ENCODE measurements at places on chromosomes 2 and 18.

- DNase-seq: no peak
These were observed 231.5 kb downstream of the ZEB2 start for GRCh38 chr2:144288438-144288837.

DNA sequence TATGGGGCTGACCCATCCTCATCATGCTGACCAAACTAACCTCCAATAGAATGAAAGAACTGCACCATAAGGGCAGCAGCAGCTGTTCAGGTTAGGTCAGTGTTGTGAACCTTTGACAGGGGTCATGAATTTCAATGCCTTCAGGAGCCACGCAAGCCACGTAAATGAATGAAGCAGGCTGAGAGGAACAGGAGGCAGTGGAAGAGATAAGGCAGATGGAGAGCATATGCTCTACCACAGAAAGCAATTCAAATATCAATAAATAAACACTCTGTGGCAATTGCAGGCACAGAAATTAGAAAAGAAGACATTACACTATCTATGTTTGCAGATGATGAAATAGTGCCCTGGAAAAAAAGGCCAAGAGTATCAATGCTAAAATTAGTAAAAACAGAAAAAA is 56.3 kb downstream of the SCG2 start:
- DNase-seq: no peak

- DNase-seq: peak; percentile 39
These were observed 24.6 kb downstream of the DYTN start for GRCh38 chr2:206693399-206694137.

GRCh38 chr2:17620841-17621240 is 80.3 kb downstream of the VSNL1 start:
- DNase-seq: no peak

DNA sequence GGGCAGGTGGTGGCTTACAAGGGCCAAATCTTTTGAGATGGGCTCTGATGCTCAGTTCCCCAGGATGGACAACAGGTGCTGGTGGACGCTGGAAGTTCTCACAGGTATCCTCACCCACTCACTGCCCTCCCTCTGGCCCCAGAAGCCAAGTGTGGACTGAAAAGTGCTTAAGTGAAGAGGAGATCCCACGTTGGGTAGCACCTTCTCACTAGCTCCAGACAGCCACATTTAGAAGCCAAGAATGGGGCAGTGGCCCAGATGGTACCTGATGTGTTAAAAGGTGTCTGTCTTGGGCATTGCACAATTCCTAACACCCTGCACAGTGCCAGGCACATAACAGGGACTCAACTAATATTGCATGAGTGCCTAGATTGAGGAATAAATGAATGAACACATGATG is 115.3 kb upstream of the TEX51 start:
- no peak for DNase-seq

DNA sequence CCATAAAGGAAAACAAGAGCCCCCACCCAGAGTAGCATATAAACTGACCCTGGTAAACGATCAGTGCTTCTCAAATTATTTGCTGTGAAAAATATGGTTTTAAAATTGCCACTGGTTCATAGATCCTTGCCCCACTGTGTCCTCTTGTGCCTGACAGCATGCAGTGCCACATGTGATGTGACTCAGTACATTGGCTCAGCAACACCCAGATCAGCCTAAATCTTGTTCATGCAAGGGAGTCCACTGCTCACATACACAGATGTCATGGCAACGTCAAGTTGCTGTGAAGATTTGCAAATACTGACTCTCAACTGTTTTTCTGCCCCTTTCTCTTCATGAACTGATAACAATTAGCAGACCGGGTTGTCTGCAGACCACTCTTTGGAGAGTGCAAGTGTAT is 91.0 kb downstream of the TMEM182 start:
- no peak for DNase-seq

GRCh38 chr2:73822276-73822675 is 6.5 kb upstream of the STAMBP start:
- DNase-seq: no peak

DNA sequence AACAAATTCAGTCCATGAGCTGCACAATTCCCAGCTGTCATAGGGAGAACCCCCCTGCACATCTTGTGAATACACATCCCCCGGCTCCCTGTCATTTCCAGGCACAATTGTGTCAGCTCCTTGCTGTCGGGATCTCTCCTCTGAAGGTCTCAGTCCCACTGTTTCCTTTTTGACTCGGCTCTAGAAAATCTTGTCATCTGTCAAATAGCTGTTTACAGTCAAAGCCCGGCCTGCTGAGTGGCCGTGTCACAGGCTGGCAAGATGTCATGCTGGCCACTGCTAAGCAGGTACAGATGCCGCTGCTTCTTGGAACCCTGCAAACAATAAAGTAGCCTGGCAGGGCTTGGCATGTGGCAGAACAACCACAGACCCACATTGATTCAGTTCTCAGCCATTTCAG is 61.7 kb downstream of the LYPD1 start:
- DNase-seq: no peak

DNA sequence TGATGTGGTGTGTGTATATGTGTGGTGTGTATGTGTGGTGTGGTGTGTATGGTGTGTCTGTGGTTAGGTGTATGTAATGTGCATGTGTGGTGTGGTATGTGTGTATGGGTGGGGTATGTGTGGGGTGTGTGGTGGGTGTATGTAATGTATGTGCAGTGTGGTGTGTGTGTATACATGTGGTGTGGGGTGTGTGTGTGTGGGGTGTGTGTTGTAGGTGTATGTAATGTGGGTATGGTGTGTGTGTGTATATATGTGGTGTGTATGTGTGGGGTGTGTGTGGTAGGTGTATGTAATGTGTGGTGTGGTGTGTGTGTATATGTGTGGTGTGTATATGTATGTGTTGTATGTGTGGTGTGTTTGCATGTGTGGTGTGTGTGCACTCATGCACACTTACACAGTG is 84.8 kb upstream of the ID2 start:
- no peak for DNase-seq

DNA sequence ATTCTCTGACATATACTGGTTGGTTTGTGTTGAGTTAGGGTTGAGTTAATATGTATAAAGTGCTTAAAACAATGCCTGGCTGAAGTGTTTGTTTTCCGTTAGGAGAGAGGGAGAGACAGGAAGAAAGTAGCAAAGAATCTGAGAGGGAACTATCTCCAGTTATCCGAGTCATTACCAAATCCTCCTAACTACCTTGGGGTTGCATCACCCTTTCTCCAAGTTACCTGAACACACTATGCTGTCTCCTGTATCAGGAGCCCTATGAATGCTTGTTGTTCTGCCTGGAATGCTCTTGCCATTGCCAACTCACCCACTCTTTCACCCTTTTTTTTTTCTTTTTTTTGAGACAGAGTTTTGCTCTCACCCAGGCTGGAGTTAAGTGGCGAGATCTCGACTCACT is 47.9 kb upstream of the ITGAV start:
- no peak for DNase-seq

DNA sequence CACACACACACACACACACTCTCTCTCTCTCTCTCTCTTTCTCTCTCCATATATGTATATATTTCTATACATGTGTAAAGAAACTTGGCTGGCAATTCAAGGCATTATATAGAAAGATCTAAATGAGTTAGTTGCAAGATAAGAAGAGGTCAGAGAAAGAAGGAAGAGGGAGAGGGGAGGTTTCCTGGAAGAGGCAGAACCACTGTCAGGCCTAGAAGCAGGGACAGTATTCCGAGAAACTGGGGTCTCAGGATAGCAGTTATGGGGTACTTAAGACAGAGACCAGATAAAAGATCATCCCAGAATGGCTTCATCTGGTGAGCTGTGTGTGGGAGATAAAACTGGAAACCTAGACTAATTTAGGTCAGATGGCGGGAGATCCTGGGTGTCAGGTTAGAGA is 180.8 kb downstream of the CAMKMT start:
- no peak for DNase-seq

- no peak for DNase-seq
These were observed 154.5 kb upstream of the NDUFV2 start for GRCh38 chr18:8948011-8948410.

GRCh38 chr2:138829326-138829919 is 49.2 kb upstream of the NXPH2 start:
- DNase-seq: peak; percentile 4

- DNase-seq: no peak
These were observed 20.7 kb downstream of the DTYMK start for GRCh38 chr2:241665731-241666440.

- no peak for DNase-seq
These were observed 14.1 kb upstream of the IL1RL2 start for GRCh38 chr2:102172745-102173144.

DNA sequence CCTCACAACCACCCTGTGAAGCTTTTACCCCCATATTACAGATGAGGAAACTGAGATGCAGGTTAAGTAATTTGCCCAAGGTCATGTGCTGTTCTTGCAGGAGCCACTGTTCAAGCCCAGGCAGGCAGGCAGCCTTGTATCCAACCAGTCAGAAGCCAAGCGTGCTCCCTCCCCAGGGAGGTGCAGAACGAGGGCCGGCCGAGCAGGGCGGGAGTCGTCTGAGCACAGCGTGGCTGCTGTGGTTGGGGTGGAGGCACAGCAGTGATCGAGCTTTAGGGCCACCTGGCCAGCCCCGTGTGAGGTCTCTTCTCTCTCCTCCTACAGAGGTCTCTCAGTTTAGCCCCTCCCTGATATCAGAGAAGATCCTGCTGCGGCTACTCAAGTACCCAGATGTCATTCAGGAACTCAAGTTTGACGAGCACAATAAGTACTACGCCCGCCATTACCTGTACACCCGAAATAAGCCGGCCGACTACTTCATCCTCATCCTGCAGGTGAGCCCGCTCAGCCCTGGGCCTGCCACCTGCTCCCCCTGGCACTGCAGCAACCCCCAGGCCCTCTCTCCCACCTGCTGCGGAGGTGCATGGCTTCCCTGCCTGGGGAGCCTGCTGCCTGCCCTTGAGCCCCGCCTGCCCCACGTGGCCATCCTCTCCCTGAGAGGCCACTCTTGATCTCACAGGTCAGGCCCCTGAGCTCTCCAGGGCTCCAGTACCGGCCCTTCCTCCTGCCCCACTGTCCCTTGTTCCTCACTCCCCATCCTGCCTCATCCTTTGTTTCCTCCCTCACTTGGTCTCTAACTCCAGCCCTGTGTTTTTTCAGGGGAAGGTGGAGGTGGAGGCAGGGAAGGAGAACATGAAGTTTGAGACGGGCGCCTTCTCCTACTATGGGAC is 17.1 kb upstream of the CNNM3 start:
- DNase-seq: no peak

DNA sequence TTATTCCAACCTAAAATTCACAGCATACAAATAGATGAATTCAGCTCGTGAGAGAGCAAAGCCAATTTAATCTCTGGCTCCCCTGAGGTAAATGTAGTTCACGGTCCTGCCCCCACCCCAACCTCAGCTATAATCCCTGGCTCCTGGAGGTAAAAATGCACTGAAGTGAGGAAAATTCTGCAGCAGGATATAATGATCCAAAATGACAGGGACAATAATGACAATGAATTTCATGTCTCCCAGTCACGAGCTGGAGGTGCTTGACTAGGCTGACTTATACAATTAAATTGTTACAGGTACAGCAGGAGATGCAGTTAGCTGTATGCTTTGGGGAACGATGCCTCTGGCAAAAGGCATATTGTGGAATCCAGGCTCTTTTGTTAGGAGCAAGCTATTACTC is 82.0 kb downstream of the GPD2 start:
- DNase-seq: no peak

- no peak for DNase-seq
These were observed 85.4 kb downstream of the MYL12B start for GRCh38 chr18:3347286-3347803.

- DNase-seq: no peak
These were observed 189.8 kb downstream of the GULP1 start for GRCh38 chr2:188481474-188481873.

DNA sequence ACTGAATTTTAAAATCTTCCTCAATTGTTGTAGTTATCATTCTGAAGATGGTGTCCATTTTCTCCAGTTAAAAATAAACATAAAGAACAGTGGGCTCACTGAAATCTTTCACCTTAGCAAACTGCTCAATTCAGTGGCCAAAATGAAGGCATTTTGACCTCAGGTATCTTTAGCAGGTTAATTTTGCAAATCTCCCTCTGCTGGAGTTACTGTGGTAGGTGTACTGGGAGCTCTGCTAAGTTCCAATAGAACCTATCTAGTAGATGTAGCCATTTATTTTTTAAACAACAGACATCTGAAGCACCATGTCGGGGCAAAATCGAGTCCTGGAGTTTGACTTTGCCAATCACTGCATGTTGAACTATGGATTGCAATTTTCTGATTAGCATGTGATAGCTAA is 177.1 kb downstream of the IRS1 start:
- DNase-seq: no peak

GRCh38 chr2:224584111-224584784 is 915 bp downstream of the CUL3 start:
- DNase-seq: peak; percentile 10

DNA sequence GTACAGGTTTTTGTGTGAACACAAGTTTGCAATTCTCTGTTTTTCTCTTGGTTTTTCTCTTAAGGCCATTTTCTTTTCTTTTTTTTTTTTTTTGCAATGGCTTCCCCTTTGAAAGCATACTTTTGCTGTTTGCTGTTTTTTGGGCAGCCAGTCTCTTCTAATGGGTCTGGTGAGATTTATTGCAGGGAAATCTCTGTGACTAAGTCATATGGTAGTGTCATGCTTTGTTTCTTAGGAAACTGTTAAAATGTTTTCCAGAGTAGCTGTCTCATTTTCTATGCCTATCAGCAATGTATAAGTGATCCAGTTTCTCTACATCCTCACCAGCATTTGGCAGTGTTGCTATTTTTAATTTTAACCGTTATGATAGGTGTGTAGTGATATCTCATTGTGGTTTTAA is 27.9 kb upstream of the CDCA7 start:
- DNase-seq: no peak

- no peak for DNase-seq
These were observed 2.0 kb upstream of the CYP26B1 start for GRCh38 chr2:72149556-72150156.

DNA sequence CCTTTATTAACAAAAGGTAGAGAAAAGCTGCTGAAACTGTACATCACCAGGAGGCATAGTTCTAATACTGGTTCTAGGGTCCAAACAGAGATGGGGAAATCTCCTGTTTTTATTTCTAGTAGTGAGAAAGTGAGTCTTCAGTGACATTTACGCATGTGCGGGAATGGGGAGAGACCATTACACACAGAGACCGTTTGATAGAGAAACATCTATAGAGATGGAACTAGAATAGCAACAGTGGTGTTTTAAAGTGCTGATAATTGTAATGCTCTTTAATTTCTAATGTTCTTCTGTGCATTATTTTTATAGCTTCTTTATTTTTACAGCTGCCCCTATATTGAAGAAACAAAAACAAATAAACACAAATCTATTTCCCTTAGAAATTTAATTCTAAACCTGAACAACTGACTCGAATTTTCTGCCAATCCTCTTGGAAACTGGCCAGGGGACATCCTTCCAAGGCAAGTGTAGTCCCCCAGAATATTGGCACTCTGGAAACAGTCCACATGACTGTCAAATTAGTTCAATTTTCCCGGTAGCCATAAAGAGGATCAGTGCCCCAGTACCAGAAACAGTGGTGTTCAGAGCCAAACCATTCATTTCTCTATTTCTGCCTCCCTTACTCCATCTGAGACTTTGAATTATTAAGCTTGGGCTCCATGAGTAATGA is 260.9 kb downstream of the ICOS start:
- no peak for DNase-seq

Data from stimulated activated CD4-positive, alpha-beta T cell treated with anti-CD3 and anti-CD28 coated beads, Interleukin-2, amount 100 ng/mL, for 48 hours (primary cell).